ENCODE measurements at places on chromosomes 5 and 9.

GRCh38 chr5:113378514-113378913 lies 56.3 kb downstream of the TSSK1B start:
- no peak for DNase-seq

DNA sequence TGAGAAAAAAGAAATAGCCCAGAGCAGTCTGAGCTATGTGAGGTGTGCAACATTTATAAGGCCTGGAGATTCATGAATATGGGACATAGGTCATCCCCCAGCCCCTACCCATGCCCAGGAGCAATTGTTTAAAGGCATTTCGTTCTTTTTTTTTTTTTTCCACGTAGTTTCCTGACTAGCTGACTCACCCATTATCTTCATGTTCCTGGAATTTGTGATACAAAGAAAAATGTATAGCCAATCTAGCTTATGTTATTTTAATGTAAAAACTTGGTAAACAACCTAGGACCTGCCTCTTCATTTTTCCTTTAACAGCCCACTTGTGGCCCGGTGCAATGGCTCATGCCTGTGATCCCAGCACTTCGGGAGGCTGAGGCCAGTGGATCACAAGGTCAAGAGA lies 81.3 kb downstream of the OSTF1 start:
- DNase-seq, result no peak

DNA sequence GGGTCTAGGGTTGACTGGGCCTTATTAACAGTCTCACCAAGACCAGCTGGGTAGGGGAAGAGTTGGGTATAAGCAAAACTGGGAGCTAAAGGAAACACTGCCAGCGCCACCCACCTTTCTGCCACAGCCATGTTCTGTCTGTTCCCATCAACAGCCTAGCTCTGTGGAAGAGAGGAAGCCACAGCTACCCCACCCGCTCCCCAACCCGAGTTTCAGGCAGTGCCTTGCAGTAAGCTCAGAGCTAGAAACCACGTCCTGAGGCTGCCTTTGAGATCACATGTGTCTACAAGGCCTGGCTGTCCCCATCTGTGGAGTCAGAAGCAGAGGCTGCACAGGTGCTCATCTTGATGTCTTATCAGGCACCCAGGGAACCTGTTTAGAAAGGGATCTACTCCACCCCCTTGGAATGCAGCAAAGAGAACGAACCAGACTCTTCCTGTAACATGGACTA lies 15.3 kb downstream of the HNRNPH1 start:
- no peak for DNase-seq

- DNase-seq, result no peak
Measured at GRCh38 chr5:62692946-62693713, 114.5 kb downstream of the LRRC70 start.

- no peak for DNase-seq
Measured at GRCh38 chr5:107466233-107466769, 204.4 kb downstream of the EFNA5 start.

GRCh38 chr5:179404321-179405053 lies 59.2 kb upstream of the ADAMTS2 start:
- no peak for DNase-seq
